G401 (cell line): ENCODE measurements at places on chromosomes 6 and 20. TPM values are rescaled to one million over a fixed set of nuclear protein-coding genes. Genes with fewer than 3 reads are reported as not detected.

DNA sequence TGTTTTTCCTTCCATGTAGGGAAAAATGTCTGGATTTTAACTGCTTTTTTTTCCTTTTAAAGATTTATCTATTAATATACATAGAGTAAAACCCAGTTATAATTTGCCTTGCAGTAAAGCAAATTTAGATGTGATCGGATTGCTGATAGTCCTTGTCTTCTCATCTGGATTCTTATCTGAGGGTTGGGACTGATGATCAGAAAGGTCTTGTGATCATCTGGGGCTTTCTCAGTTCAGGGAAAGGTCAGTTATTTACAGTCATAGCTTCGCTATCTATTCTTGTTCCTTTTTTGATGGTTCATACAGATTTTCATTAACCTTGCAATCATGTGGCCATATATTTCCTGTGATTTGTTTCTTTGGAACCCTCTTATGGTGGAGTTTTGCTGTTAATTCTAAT is 63.8 kb upstream of the CLDN20 start:
- DNase-seq: no peak

GRCh38 chr6:30684386-30685156 is 1.9 kb downstream of the PPP1R18 start:
- DNase-seq: no peak

DNA sequence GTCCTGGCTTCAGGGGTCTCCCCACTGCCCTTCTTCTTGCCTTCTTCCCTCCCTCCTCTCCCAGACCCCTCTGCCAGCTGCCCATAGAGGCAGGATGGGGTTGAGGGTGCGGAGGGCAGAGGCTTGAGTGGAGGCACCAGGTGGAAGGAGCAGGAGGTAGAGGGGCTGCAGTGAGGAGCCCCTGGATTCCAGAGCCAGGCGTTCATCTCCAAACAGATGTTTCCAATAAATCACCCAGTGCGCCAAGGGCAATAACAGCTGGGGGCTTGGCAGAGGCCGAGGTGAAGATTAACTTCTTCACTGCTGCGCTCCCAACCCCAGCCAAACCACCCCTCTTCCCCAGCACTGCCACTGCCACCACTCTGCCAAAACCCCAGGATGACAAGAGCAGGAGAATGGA is 10.7 kb downstream of the MDFI start:
- no peak for DNase-seq

Gene GLP1R
- not detected in 2 replicates for total RNA-seq

Gene E2F1
- total RNA-seq: 44.1 and 44.2 TPM in 2 replicates

- DNase-seq: no peak
Observed at GRCh38 chr6:111748231-111748647, 125.0 kb downstream of the FYN start.

Gene ANKRD66
- not detected in 2 replicates for total RNA-seq

DNA sequence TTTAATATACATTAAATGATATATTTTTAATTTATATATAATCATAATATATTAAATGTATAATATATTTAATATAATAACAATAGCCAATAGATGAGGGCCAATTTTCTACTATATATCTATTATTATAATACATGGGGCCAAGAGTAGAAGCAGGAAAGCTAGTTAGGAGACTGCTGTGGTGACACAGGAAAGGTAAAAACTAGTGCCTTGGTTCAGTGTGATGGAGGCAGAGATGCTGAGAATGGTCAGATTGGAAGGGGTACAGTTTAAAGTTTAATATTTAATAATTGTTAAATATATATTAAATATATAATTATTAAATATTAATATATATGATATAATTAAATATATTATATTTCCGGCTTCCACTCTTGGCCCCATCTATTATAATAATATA is 102.9 kb upstream of the RNF217 start:
- DNase-seq: no peak

GRCh38 chr20:35991142-35991771 is 22.9 kb downstream of the CNBD2 start:
- no peak for DNase-seq

Gene HLA-F
- not detected in 2 replicates for total RNA-seq

GRCh38 chr6:109381061-109381746 is 1.1 kb downstream of the CD164 start:
- peak; percentile 45 for DNase-seq

GRCh38 chr20:5674176-5674660 is 76.0 kb upstream of the SHLD1 start:
- DNase-seq: no peak

Gene THEMIS
- total RNA-seq: not detected in 2 replicates

DNA sequence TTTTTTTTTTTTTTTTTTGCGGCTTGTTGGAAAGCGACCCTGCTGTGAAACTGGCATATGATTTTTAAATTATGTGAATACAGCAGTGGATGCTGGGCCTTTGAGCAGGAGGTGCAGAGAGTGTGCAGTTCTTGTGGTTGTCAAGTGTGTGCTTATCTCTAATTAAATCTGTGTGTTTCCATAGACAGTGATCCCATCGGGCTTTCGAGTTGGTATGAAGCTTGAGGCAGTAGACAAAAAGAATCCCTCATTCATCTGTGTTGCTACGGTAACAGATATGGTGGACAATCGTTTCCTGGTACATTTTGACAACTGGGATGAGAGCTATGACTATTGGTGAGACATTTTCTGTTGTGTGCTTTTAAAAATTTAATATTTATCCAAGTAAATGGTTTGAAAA is 52.4 kb downstream of the L3MBTL3 start:
- DNase-seq: no peak

DNA sequence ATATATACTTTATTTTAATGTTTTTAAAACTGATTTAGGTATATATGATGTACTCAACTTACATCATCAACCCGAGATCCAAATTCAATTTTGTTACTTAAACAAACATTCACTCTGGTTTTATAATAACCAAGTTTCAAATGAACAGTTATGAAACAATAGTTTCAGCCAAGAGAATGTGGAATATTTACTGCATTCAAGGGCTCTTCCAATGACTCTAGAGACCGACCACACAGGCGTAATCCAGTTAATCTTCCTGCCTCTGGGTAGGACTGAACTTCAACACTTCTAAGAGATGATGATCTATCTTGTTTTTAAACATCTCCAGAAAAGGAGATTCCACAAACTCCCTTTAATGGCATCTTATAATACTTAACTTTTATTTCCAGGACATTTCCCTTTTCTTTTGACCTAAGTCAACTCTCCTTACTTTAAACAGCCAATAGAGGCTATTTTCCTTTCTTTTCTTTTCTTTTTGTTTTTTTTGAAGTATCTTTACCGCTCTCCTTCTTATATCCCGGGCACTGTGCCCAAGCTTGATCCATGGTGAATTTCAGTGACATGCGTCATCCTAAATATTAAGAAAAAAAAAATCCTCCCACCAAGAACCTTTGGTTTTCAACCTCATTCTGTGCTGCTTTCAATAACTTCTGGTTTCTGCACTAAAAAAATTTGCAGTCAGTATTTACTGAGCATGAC is 110.1 kb downstream of the KIF13A start:
- no peak for DNase-seq

- DNase-seq: no peak
Observed at GRCh38 chr6:44071670-44072451, 55.4 kb downstream of the MRPL14 start.

DNA sequence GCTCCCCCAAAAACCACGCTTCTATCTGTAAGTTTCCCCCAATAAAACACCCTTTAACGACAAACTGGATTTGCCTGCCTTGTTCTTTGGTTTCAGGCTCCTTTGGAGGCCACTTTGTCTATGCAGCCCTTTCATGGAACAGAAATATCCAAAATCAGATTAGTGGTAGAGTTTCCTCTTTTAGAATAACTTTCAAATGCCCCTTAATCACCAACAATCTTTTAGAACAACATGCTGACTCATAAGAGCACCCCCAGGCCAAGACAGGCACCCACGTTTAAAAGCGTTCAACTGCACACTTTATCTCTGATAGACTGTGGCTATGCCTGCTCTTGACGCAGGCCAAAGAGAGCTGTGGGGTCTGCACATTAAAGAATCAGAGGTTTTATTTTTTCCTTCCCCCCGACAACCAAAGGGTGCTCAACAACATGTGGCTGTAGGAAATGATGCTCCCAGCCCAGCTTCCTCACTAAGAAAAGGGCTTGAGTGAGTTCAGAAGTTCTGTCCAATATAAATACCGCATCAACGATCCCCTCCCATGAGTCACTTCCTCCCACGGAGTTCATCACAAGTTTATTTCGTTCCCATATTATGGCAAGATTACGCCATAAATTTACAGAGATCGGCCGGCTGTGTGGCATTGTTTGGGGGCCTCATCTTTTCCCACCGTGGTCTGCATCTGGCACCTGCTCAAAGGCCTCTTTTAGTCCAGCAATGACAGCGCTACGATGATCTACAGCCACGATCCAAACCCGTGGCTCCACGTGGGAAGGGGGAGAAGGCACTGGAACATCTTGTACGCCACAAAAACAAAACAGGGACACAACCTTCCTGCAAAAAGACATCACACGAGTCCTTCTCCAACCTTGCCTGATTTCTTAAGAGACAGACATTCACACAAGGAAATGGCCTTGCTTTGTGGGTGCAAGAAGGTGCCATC is 88.8 kb upstream of the NFATC2 start:
- no peak for DNase-seq

- DNase-seq: no peak
Observed at GRCh38 chr6:99216959-99217358, 132.5 kb downstream of the FAXC start.

DNA sequence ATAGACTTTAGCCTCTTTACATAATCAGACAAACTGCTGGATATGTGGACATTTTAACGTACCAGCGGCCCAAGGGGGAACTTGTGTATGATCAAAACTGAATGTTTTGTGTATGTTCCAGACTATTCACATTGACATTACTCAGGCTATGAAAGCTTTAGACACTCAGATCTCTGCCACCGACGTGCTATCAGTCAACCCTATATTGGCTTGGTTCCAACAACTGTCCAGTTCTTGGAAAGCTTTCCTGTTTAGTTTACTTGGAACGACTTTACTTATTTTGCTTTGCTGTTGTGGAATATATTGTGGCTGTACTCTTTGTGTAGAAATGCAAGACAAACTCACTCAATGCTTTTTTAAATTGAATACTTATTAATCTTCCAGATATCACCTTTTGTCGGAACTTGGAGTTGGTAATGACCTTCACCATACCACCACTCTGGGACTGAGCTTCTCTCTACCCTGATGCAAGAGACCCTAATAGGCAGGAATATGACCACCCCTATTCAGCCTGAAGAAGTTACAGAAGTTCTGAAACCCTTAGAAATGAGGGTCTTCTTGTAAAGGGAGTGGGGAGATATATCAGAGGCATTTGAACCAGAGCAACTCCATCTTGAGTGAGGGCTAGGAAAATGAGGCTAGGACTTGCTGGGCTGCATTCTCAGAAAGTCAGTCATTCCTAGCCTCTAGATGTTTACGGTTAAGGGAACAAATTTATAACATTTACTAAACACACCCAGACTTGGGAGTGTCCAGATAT is 49.0 kb upstream of the PAX1 start:
- DNase-seq: no peak

GRCh38 chr20:8536262-8536618 is 404.2 kb downstream of the PLCB1 start:
- DNase-seq: no peak

Gene KCNG1
- 0.85 and 1.4 TPM in 2 replicates for total RNA-seq

GRCh38 chr6:154931711-154932424 is 63.2 kb upstream of the TIAM2 start:
- DNase-seq: no peak

Gene SH3BGRL2
- 26.0 and 40.8 TPM in 2 replicates for total RNA-seq

DNA sequence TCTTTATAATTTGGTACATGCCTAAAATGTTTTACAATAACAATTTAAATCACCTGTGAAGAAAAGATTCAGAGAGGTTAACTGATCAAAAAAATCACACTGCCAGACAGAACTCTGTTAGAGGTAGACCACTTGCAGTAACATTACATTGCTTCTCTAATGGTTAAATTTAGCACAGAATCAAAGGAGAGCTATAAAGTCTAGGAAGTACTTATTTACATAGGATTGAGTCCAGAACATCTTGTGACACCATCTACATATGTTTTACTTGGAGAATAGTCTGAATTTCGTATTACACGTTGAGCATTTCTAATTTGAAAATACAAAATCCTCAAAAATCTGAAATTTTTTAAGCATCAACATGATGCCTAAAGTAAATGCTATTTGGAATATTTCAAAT is 17.2 kb upstream of the TBC1D20 start:
- DNase-seq: no peak

Gene FBXO9
- 31.6 and 46.3 TPM in 2 replicates for total RNA-seq

Gene ADGRF4
- total RNA-seq: not detected in 2 replicates

DNA sequence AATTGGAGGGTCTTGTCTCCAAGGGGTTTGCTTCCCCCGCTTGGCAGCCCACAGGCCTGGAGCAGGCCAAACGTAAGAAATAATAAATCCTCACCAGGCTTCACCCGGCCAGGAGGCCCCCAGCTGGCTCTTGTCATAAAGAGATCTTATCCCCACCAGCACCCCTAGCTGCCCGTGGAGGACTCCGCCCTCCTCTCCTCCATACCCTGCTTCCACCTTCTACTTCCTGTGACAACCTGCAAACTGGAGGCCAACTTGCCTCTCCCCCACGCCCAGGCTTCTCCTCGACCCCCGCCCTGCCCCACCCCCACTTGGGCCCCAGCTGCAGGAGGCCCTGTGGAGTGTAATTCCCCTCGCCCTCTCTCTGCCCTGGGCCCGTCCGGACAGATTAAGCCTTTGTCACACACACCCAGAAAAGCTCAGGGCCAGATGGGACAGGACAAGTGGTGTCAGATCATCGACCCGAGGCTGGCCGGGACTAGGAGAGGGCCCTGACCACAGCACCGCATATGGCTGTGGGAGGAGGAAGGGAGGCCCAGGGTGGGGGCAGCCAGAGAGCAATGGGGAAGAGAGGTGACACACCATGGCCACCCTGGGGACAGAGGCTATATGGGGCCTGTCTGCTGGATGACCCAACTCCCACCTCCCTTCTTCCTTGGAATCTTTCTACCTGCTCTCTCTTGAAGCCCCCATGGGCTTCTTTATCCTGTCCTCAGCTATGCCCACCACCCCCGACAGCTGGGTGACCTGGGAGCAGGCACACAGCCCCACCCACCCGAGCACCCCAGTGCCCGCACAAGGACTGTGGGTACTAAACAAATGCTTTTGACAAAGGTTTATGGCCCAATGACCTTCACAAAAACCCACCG is 3.9 kb downstream of the NOL4L start:
- no peak for DNase-seq

DNA sequence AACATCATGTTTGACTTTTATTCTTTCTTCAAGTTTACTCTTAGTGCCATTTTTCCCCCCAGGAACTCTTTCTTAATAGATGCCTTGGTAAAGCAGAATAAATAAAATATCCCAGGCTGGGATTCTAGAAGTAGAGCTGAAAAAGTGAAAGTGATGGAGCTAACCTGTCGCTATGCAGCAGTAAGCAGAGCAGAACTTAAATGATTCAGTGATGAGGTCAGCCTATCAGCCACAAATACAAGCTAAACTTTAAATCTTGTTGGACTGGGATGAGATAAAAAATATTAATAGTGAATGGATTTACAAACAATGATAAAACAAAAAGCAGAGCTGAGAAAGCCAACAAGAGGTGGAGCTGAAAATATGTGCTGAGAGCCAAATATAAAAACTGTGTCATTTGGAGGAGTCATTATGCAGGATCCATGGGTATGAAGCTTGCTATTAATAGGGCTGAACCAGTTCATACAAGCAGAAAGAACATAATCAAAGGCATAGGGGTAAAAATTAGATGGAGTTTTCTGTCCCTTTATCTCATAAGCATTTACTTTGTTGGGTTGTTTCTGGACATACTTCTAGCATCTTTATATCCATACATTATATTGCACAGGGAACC is 877.8 kb downstream of the EPHA7 start:
- no peak for DNase-seq

Gene FOXQ1
- not detected in 2 replicates for total RNA-seq

Gene PBX2
- 109 and 123 TPM in 2 replicates for total RNA-seq

- no peak for DNase-seq
Observed at GRCh38 chr6:85715797-85716196, 73.1 kb upstream of the SYNCRIP start.

Gene MYCT1
- not detected in 2 replicates for total RNA-seq

Gene NT5E
- 11.0 and 11.5 TPM in 2 replicates for total RNA-seq

Gene C6orf141
- 0.17 TPM in 1 of 2 replicates, not detected in the other for total RNA-seq
